COLO829 (cell line): ENCODE measurements at places on chromosomes 7 and 10.

GRCh38 chr7:30193336-30193943, 58.7 kb downstream of the MTURN start:
- DNase-seq = no peak

- DNase-seq = no peak
Observed at GRCh38 chr10:120420421-120420820, 36.6 kb upstream of the PLPP4 start.

GRCh38 chr10:6019010-6019782, 41.9 kb upstream of the IL15RA start:
- DNase-seq = no peak

DNA sequence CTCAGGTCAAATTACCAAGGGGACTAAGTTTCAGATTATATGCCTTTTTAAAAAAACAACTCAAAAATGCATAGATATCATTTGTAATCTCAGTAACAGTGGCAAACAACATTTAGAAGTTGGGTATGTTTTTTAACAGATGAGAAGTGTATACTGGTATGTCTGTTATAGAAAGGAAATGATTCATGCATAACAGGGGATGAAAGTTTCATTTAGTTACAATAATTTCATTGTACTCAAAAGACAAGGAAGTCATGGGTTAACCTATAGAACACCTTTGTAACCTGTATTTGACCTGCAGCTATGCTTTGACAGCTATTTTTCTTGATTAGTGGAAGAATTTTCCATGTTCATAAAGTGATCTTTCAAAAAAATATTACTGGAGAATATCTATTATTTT, 35.4 kb upstream of the FAM133B start:
- peak; percentile 66 for DNase-seq

GRCh38 chr10:51103554-51104217, 29.4 kb downstream of the PRKG1 start:
- peak; percentile 25 for DNase-seq

DNA sequence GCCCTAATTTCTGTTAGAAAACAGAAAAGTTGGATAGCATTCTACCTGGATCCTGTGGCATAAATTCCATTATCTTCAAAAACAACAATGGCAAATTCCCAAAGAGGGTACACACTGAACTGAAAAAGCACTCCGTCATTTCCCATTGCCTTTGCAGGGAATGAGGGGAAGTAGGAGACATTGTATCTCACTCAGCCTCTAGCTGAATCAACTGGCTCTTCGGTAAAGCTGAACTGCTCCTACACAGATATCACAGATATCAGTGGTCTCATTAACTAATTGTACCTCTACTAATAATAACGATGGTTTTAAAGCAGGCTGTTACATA, 64.2 kb upstream of the PRKAR2B start:
- DNase-seq = no peak

GRCh38 chr10:2119316-2119715, 382.0 kb upstream of the ADARB2 start:
- DNase-seq = no peak

DNA sequence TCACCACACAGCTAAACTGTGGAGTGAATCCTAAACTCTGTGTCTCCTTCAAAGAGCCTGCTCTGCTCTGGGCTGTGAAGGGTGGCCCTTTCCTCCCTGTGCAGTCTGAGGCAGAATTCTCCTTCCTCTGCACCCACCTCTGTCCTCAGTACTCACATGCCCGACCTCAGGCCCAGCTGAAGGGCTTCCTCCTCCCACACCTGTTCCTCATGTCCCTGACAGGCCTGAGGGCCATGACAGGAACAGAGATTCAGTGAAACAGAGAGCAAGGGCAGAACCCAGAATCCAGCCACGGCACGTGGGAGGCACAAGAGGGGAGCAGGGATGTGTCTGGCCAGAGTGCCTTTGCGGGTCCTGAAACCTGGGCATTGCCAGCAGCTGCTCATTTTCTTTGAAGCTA, 13.9 kb downstream of the CREB3L2 start:
- no peak for DNase-seq
